ENCODE measurements at places on chromosomes 13 and 19. TPM values are rescaled to one million over a fixed set of nuclear protein-coding genes. Genes with fewer than 3 reads are reported as not detected.

- DNase-seq = no peak
Measured at GRCh38 chr13:83882606-83882959, 309 bp upstream of the SLITRK1 start.

- DNase-seq = peak; percentile 69
Measured at GRCh38 chr19:38769635-38770211, 3.6 kb downstream of the LGALS7 start.

GRCh38 chr19:53076984-53077383 lies 26.2 kb downstream of the ZNF160 start:
- DNase-seq = peak; percentile 19

DNA sequence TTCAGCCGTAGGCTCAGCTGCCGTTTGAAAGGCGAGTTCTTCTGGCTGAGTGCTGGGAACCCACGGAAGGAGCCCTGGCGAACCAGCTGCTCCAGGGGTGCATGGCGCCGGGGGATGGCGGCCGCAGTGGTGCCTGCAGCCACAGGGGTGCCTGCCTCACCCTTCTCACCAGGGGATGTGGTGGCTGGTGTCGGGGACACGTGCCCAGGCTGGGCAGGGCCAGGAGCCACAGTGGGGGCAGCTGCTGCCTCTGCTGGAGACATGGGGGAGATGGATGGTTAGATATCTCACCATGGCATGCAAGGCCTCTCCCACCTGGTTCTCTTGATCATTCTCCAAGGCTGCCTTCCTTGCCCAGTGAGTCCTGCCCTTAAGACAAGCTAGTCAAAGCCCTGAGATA lies 17.1 kb downstream of the NUMBL start:
- no peak for DNase-seq

GRCh38 chr13:101231751-101232428 lies 184.4 kb downstream of the NALCN start:
- no peak for DNase-seq

GRCh38 chr13:90553159-90553558 lies 794.3 kb upstream of the MIR17HG start:
- DNase-seq = no peak

GRCh38 chr13:85303630-85304029 lies 495.6 kb downstream of the SLITRK6 start:
- no peak for DNase-seq

GRCh38 chr19:2046046-2046907 lies 4.8 kb downstream of the MKNK2 start:
- DNase-seq = no peak

GRCh38 chr13:107900775-107901174 lies 314.6 kb downstream of the LIG4 start:
- no peak for DNase-seq

Gene SULT2A1
- not detected for total RNA-seq
